HTR-8/SVneo (cell line): ENCODE measurements at places on chromosomes 3 and 15.
A peak's percentile ranks its signal among the peaks of the same experiment; 100 is the strongest.

DNA sequence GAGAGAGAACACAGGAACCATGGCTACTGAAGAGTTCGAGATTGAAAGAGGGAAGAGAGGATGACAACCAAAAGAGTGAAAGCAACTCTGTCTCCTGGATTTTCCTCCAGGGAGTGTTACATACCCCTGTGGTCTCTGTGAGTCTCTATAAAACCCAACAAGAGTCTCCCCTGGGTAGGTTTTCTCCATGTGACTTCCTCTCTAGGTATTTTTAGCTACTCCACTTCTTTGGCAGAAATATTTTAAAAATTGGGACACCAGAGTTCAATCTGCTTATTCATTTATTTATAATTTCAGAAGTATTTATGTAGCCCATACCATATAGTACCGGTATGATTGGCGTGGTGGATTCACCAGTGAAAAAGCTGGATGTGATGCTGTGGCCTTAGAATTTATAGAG, 671.7 kb upstream of the NR2F2 start:
- DNase-seq: no peak

DNA sequence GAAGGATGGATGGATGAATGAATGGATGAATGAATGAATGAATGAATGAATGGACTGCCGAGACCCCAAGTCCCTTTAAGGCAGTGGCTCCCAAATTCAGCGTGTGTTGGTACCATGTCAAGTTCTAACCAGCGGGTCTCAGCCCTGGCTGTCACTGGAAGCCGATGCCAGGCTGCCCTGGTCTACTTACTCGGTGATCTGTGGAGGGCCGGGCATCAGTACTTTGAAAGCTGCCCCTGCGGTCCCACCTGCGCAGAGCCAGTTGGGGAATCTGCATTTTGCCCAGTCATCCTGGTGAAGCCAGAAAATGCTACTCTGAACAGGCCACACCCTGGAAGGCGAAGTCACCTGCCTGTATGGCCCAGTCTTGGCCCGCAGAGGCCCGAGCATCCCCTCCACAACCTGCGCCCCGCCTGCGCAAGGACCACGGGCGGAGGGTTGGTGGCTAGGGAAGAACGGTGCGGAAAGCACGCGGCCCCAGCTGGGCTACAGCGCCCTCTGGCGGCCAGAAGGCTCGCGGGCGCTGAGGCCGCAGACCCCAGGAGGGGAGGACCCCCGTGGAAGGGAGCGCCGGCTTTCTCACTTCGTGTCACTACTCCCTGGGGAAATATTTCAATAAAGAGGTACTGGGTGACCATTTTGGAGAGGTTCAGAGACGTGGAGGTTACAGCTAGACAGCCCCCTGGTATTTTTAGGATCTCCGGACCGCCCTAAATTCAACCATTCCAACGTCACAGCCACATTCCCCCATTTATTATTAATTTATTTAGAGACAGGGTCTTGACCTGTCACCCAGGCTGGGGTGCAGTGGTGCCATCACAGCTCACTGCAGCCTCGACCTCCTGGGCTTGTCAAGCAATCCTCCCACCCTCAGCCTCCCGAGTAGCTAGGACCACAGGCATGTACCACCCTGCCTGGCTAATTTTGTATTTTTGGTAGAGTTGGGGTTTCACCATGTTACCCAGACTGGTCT, 34.9 kb downstream of the PRKCD start:
- DNase-seq: peak; percentile 65

DNA sequence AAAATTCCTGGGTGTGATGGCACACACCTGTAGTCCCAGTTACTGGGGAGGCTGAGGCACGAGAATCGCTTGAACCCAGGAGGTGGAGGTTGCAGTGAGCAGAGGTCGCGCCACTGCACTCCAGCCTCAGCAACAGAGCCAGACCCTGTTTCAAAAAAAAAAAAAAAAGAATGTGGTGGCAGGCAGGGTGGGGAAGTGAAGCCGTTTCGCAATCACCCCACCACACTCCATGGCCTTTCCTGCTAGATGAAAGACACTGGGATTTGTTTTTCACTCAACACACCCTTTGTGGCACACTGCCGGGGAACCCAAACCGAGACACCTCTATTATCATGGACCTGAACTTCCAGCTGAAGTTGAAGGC, 172.4 kb upstream of the IQSEC1 start:
- DNase-seq: no peak

- peak; percentile 22 for DNase-seq
Observed at GRCh38 chr3:56783644-56784447, 17.9 kb downstream of the ARHGEF3 start.

- DNase-seq: no peak
Observed at GRCh38 chr3:126913524-126913923, 69.4 kb upstream of the PLXNA1 start.

DNA sequence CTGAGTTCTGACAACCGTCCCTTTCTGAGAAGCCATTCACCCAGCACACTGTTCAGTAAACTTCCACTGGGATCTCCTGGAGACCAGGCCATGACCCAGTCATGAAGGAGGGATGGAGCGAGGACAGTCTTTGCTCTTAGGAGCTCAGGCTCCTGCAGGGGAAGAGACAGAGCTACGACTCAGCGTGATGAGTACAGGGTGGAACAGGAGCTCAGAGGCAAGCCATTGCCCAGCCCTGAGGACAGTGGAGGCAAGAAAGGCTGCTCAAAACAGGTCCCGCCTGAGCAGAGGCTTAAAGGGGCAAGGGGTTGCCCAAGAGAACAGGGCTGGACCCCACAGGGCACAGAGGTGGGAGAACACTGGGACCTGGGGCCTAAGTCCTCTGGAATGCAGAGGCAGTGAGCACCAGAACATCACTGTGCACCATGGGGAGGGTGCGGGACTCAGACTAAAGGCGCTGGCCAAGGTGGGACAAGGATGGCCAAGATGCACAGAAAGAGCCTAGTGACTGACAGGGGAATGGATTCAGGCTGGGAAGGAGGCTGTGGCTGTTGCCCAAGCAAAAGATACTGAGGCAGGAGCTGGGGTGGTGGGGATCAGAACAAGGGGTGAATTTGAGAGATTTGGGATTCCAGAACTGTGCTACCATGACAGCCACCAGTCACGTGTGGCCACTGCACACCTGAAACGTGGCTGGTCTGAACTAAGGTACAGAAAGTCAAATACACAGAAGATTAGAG, 25.8 kb downstream of the TMEM43 start:
- no peak for DNase-seq

GRCh38 chr3:45987368-45988291, 8.0 kb downstream of the FYCO1 start:
- no peak for DNase-seq

DNA sequence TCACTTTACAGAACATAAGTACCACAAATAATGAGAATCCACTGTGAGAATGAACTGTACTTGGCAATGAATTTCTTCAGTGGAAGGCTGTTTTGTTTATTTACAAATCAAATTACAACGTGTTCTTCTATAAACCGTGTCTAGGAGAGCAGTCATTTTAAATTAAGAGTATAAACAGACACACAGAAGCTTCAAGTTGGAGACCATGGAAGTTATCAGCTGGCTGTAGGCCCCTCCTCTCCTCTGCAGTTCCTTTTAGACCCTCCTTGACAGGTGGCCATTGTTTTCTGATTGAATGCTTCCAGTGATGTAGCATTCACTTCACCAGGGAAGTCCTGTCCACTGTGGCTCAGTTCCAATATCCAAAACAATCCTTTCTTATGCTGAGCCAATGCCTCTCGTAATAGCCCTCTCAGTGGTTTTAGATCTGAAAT, 7.3 kb upstream of the MAPK6 start:
- DNase-seq: no peak

DNA sequence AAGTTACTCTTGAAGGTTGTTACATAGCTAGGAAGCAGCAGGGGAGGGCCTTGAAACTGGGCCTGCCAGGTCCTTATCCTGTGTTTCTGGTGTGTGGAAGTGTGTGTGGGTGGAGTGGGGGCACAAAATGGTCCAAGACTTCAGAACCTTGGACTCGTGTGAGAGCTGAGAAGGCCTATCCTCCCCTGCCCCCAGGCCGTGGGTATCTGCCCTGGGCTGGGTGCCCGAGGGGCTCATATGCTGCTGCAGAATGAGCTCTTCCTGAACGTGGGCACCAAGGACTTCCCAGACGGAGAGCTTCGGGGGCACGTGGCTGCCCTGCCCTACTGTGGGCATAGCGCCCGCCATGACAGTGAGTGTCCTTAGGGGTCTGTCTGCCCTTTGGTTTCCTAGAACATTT, 4.5 kb downstream of the CHRD start:
- no peak for DNase-seq

- DNase-seq: no peak
Observed at GRCh38 chr3:186772701-186773417, 10.5 kb upstream of the EIF4A2 start.

GRCh38 chr3:122322095-122323075, 2.7 kb upstream of the CSTA start:
- DNase-seq: no peak

DNA sequence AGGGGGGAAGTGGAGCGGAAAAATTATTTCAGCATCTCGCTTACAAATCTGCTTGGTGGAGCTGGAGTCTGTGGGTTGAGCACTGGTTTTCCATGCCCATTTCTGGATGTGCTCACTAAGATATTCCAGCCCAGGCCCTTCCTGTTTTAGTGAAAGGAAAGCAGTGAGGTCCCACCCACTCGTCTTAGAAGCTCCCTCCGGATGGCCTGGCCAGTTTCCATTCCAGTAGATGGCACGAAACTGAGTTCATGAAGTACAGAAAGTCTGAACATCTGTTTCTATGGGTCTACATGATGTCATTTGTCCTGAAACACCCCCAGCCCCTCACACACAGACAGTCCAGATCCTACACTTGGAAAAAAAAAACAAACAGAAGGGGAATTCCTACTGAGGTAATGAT, 31.9 kb upstream of the THSD4 start:
- no peak for DNase-seq

DNA sequence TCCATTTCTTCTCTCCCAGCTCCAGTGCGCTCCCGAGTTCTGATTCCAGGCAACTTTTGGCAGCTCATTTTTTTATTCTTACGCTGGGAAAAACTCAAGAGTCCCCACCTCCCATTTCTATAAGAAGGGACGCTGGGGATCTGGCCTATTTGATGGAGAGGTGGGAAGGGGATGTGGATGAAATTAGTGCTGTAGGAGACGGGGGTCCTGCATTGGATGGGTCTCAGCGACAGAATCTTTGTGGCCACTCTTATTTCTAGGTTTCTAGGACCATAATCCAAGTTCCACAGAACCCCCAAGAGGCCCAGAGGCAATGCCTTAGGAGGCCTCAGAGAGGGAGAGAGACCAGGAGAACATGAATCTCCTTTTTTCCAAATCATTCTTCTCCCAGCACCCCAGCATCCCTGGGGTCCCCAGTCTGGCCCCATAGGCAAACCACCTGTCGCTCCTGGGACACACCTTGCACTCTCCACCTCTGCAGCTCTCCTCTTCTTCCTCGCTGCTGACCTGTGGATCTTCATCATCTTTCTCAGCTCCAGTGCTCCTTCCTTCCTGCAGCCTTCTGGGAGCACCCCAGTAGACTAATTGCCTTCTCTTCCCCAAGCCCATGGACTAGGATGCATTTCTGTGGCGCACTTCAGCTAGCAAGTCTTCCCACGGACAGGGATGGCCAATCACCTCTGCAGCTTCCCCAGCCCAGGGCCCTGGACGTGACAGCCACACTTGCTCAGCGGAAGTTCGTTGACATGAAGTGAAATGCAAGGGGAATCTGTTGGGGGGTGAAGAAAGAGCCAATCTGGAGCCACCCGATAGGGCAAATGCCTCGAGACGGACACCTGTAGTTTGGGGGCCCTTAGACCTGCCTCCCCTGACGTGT, 100.1 kb upstream of the ALDH1A3 start:
- DNase-seq: no peak

- no peak for DNase-seq
Observed at GRCh38 chr3:54296531-54296930, 174.2 kb downstream of the CACNA2D3 start.
